ENCODE measurements at places on chromosomes 6 and 20.

- no peak for DNase-seq
- no peaks in the 10 kb centered on the region for H3K27me3 ChIP-seq
Observed at GRCh38 chr6:109051301-109052017, 43.2 kb downstream of the SESN1 start.

GRCh38 chr6:8100159-8100854 lies 2.0 kb downstream of the EEF1E1 start:
- H3K27ac ChIP-seq, result no peak overlapping the region
- peaks cover 3% of the 10 kb centered on the region for H3K4me1 ChIP-seq
- H3K4me3 ChIP-seq, result no peak overlapping the region
- peaks cover 50% of the 10 kb centered on the region for H3K36me3 ChIP-seq

- H3K4me3 ChIP-seq, result no peak overlapping the region
- H3K36me3 ChIP-seq, result no peaks in the 10 kb centered on the region
- no peak for DNase-seq
- H3K4me1 ChIP-seq, result no peaks in the 10 kb centered on the region
- H3K27me3 ChIP-seq, result no peaks in the 10 kb centered on the region
- no peak overlapping the region for H3K27ac ChIP-seq
Observed at GRCh38 chr6:145491126-145491525, 244.2 kb downstream of the EPM2A start.

DNA sequence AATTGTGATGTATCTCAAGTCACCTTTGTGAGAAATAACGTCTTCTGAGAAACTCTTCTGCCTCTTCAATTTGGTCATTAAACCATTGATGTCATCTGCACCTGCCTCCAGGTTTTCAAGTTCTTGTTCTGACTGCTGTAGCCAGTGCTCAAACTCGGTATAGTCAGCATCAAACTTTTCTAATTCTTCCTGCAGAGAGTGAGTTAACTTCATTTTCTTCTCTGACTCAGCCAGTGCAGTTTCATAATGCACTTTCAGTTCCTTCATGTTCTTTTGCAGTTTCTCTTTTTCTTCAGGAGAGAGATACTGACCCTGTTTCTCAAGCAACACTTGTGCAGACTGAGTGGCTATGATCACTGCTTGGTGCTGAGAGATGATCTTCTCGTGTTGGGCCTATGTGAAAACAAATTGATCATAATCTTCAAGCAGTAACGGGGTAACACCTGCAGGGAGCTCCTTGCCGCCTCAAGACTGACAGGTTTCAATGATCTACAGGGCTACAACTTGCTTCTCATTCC lies 48.8 kb downstream of the DST start:
- H3K36me3 ChIP-seq, result peaks cover 85% of the 10 kb centered on the region
- H3K27me3 ChIP-seq, result no peaks in the 10 kb centered on the region
- peaks cover 3% of the 10 kb centered on the region for H3K4me1 ChIP-seq
- no peak overlapping the region for H3K27ac ChIP-seq
- H3K4me3 ChIP-seq, result no peak overlapping the region

GRCh38 chr6:81531869-81532561 lies 220.5 kb downstream of the TENT5A start:
- H3K27ac ChIP-seq, result no peak overlapping the region
- no peak overlapping the region for H3K4me3 ChIP-seq
- no peaks in the 10 kb centered on the region for H3K27me3 ChIP-seq
- no peak for DNase-seq
- H3K4me1 ChIP-seq, result no peaks in the 10 kb centered on the region
- no peaks in the 10 kb centered on the region for H3K36me3 ChIP-seq

- no peak overlapping the region for H3K27ac ChIP-seq
- no peaks in the 10 kb centered on the region for H3K4me1 ChIP-seq
- H3K36me3 ChIP-seq, result no peaks in the 10 kb centered on the region
- H3K4me3 ChIP-seq, result no peak overlapping the region
Observed at GRCh38 chr6:51989789-51990188, 97.6 kb downstream of the PKHD1 start.

DNA sequence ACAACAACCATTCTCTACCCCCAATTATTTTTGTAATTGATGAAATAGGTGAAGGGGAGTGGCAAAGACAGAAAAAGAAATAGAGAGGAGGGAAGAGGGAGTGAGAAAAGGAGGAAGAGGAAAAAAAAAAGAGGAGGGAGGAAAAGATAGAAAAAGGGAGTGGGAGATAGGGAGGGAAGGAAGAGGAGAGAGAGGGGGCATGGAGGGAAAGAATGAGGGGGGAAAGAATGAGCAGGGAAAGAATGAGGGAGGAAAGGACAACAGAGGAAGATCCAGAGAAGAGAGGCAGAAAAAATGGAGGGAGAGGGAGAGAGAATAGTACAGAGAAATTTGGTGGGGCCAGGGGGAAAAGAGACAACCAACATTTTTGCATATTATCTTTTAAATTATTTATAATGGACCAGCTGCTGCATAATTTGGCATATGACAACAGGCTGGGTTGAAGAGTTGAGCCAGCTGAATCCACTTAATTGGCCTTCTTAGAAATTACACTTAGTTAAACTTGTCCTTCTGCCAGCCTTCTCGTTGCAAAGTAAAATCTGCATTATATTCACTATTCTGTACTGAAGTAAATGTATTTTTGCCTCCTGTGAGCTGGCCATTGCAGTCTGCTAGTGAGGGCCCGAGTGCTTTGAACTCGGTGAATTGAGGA lies 101.0 kb downstream of the ARHGAP18 start:
- H3K4me1 ChIP-seq, result no peaks in the 10 kb centered on the region
- no peak overlapping the region for H3K4me3 ChIP-seq
- H3K36me3 ChIP-seq, result no peaks in the 10 kb centered on the region
- DNase-seq, result no peak
- no peak overlapping the region for H3K27ac ChIP-seq

- H3K4me3 ChIP-seq, result no peak overlapping the region
- no peaks in the 10 kb centered on the region for H3K4me1 ChIP-seq
- H3K27ac ChIP-seq, result no peak overlapping the region
- H3K27me3 ChIP-seq, result no peaks in the 10 kb centered on the region
- H3K36me3 ChIP-seq, result no peaks in the 10 kb centered on the region
Observed at GRCh38 chr6:117288083-117288715, 22.8 kb downstream of the VGLL2 start.

DNA sequence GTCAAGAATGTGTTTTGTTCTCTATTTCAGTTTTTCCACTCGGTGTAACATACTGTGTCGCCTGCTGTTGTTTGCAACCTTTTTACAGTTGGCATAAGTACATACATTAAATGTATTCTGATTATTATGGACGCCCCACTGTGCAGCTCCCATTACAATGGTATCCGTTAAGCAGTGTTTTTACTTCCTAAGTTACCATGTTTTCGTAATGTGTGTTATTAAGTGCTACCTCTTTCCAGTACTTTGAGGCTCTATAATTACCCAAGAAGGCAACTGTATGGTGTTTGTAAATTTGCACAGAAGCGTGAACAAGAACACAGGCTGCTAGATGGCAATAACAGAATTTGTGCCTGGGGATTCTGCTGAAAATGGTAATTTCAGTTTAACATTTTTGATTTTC lies 568.0 kb upstream of the MARCKS start:
- DNase-seq, result no peak
- H3K4me3 ChIP-seq, result no peak overlapping the region
- H3K4me1 ChIP-seq, result no peaks in the 10 kb centered on the region
- no peaks in the 10 kb centered on the region for H3K27me3 ChIP-seq
- H3K36me3 ChIP-seq, result no peaks in the 10 kb centered on the region
- no peak overlapping the region for H3K27ac ChIP-seq

GRCh38 chr6:147003186-147003585 lies 201.0 kb upstream of the STXBP5 start:
- DNase-seq, result no peak
- H3K4me3 ChIP-seq, result no peak overlapping the region
- H3K27ac ChIP-seq, result no peak overlapping the region
- no peaks in the 10 kb centered on the region for H3K36me3 ChIP-seq
- H3K27me3 ChIP-seq, result no peaks in the 10 kb centered on the region

DNA sequence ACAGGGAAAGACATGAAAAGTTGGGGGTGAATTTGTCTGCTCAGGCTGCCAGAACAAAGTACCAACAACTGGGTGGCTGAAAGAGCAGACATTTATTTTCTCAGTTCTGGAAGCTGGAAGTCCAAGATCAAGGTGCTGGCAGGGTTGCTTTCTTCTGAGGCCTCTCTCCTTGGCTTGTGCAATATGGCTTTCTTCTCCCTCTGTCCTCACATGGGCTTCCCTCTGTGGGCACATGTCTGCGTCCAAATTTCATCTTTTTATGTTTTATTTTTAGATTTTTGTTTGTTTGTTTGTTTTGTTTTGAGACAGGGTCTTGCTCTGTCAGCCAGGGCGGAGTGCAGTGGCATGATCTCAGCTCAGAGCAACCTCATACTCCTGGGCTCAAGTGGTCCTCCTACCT lies 6.2 kb upstream of the SYNJ2 start:
- no peak overlapping the region for H3K4me3 ChIP-seq
- H3K4me1 ChIP-seq, result no peaks in the 10 kb centered on the region
- no peaks in the 10 kb centered on the region for H3K36me3 ChIP-seq
- DNase-seq, result no peak

DNA sequence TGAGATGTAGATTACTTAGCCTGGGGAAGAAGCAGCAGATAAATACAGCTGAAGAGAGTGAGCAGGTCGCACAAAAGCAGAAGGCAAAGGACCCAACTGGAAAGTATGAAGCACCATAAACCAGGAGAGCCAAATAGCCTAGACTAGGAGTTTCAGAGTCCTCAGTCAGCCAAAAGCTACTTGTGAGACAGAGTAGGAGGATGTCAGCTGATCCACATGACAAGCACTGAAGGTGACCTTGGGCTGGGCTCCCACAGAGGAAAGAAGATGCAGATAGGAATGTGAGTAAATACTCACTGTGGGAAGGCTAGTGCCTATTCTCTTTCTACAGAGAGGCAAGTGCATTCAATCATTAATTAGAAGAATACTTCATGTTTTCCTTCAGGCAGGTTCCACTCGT lies 274.0 kb upstream of the POU3F2 start:
- no peak for DNase-seq
- peaks cover 4% of the 10 kb centered on the region for H3K4me1 ChIP-seq
- no peak overlapping the region for H3K4me3 ChIP-seq
- H3K27ac ChIP-seq, result no peak overlapping the region
- H3K36me3 ChIP-seq, result no peaks in the 10 kb centered on the region

GRCh38 chr20:36310215-36310981 lies 4.3 kb downstream of the DLGAP4 start:
- no peak overlapping the region for H3K27ac ChIP-seq
- DNase-seq, result no peak
- peaks cover 75% of the 10 kb centered on the region for H3K27me3 ChIP-seq
- H3K4me3 ChIP-seq, result no peak overlapping the region

DNA sequence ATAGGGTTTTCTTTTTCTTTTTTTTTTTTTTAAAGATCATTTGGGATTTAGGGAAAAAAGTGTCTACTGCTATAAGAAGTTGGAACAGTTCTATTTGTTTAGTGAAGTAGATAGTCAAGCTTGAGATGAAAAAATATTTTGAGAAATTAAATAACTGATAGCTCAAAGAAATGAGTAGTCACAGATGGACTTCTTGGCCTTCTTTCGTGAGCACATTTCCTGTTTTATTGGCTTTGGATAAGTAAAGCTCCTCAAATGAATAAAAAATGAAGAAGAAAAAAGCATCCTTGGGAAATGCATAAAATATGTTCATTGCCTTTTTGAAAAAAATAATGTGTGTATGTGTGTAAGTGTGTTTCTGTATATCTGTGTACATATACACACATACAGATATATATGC lies 515.9 kb downstream of the GRIK2 start:
- DNase-seq, result no peak
- peaks cover 3% of the 10 kb centered on the region for H3K4me1 ChIP-seq
- no peak overlapping the region for H3K27ac ChIP-seq
- no peaks in the 10 kb centered on the region for H3K27me3 ChIP-seq

GRCh38 chr6:130973521-130974277 lies 89.3 kb downstream of the EPB41L2 start:
- H3K4me3 ChIP-seq, result no peak overlapping the region
- H3K27me3 ChIP-seq, result no peaks in the 10 kb centered on the region
- no peaks in the 10 kb centered on the region for H3K36me3 ChIP-seq
- H3K27ac ChIP-seq, result no peak overlapping the region

- H3K4me1 ChIP-seq, result no peaks in the 10 kb centered on the region
- no peak overlapping the region for H3K4me3 ChIP-seq
- H3K36me3 ChIP-seq, result no peaks in the 10 kb centered on the region
- no peak for DNase-seq
Observed at GRCh38 chr6:132675749-132676148, 16.8 kb upstream of the TAAR1 start.

DNA sequence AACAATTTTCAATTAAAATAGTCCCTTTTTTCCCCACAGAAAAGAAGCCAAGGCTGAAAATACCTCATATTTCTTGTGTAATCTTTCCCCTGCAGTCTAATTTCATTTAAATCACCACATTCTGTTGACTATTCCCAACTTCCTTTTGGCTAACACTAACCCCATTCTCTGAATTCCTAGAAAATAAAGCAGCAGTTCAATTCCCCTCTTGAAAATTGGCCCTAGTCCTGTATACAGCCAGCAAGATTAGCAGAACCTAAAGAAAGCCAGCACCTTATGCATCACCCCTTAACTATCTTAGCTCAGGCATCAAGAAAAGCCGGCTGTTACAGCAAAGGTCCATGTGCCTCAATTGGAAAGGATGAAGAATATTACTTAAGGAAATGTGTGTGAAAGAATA lies 69.7 kb downstream of the MDN1 start:
- no peaks in the 10 kb centered on the region for H3K27me3 ChIP-seq
- no peak for DNase-seq
- H3K36me3 ChIP-seq, result peaks cover 21% of the 10 kb centered on the region
- no peak overlapping the region for H3K27ac ChIP-seq
- no peak overlapping the region for H3K4me3 ChIP-seq

DNA sequence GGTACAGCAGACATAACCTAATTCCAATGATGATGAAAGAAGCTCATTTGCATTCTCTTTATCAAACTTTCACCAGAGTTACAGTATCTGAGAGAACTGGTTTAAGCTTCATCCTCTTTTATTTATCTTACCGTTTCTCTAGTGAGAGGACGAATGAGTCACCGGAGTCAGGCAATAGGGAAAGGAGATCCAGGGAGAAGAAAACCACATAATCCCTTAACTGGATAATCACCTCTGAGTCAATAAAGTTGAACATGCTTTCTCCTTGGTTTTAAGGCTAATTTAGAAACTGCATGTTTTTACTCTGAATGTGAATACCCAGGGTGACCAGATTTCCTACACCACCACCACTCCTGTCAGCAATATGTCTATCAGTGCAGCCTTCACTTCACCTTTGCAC lies 313.7 kb upstream of the TBX18 start:
- H3K27ac ChIP-seq, result no peak overlapping the region
- DNase-seq, result no peak
- H3K36me3 ChIP-seq, result no peaks in the 10 kb centered on the region
